ENCODE measurements at places on chromosomes 2 and 18.

DNA sequence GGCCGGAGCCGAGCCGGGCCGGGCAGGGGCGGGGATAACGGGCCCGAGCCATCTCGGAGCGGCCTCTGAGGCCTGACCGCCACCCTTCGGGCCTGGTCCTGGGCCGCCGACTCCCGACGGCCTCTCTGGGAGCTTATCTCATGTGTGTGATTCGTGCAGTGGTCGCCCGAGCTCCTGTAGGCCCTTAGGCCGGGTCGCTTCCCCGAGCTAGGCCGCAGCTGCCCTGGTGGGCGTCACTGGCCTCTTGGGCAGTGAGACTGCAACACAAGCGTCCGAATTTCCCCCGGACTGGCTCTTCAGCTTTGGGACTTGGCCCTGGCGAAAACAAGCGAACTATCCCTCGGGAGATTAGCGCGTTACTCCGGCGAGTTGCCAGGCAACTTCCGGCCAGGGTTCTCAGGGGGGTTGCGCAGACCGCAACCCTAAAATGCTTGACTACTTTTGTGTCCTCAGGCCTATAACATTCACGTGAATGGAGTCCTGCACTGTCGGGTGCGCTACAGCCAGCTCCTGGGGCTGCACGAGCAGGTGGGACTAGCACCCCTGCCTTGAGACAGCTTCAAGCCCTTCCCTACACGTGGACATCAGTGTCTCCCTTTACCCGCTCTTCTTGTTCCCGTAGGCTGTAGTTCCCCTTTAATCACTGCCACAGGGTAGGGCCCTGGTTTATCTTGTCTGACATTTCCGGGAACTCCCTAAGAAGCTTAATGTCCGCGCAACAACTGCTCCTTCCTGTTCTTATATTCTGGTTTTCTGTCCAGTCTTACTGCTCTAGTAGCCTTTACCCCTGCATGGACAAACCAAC is 602 bp downstream of the SNX17 start:
- DNase-seq, result no peak

DNA sequence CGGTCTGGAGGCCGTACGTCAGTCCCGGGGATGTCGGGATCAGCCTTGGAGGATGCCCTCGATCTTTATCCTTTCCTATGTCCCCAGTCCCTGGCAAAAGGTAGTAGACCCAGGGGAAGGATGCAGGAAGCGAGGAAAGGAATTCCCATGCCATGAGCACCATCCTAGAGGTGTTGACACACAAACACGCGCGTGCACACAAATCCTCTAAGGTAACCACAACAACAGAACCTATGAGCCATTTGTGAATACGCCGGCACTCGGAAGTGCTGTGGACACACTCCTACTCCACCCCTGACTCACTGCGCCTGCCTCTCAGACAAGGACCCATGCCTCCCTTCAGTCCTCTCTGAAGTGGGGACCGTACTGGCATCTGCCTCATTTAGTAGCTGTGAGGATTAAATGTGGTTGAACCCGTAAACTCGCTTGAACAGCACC is 11.3 kb upstream of the MLPH start:
- DNase-seq, result peak; percentile 22

- no peak for DNase-seq
Measured at GRCh38 chr2:142603759-142604158, 273.7 kb upstream of the KYNU start.

DNA sequence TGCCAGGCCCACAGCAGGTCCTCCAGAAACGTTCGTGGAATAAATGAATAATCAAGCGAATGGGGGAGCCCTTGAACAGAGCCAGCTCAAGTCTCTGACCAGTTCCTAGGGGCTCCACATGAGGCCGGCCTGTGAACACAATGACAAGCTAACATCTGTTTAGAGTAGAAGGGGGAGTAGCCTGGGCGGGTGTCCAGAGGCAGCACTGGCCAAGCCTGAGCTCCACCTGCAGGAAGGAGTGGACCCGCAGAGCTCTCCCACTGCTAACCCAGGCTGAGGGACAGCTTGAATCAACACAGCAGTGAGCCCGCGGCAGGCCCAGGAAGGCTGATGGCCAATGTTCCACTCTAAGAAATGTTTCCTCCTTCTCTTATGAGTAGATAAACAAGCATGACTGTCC is 234.8 kb upstream of the RAB6C start:
- DNase-seq, result no peak

DNA sequence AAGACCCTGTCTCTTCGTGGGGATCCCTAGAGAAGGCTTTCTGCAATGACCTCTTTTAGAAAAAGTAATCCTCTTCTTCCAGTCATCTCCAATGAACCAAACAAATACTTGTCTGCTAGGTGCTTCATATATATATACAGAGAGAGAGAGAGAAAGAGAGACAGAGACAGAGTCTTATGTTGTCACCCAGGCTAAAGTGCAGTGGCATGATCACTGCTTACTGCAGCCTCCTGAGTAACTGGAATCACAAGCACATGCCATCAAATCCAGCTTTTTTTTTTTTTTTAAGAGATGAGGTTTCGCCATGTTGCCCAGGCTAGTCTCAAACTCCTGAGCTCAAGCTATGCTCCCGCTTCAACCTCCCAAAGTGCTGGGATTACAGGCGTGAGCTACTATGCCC is 18.6 kb upstream of the PKDCC start:
- no peak for DNase-seq

GRCh38 chr2:26764906-26765305 is 822 bp downstream of the SLC35F6 start:
- no peak for DNase-seq

DNA sequence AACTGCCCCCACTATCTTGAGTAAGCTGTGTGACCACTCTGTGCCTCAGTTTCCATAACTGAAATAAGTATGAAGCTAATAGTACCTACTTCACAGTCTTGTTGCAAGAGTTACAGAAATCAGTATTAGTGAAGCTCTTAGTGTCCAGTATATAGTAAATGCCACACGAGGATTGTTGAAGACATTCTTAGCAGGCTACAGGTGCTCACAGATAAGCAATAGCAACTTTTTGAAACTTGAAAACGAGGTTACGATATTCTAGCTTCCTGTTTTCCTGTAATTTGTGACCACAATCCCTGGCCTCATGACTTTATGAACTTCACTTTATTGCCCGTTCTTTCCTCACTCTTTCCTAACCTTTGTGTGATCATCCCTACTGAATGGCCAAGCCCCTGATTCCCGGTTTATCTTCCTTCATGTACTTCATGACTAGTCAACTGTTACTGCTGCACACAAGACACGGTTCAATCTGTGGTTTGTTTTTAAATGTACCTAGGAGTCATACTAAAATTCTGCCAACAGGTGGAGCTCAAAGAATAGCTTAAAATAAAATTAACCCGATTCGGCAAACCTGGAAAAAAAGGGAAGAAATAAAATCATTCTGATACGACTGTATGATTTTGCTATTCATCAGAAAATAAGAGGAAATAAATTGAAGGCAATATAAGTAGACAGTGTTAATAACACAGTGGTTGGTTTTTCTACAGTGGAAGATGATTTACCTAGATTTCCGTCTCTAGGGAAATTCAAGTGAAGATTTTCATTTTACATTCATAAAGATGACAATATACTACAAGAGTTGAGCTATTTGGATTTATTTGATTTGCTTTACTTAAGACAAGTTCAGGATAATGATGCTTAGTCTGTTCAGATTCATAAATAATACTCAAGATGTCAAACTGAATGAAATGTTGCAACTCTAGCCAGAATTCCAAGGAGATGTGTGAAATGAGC is 38.1 kb upstream of the STAT1 start:
- DNase-seq, result no peak

GRCh38 chr2:24482251-24482971 is 8.6 kb upstream of the NCOA1 start:
- DNase-seq, result no peak

DNA sequence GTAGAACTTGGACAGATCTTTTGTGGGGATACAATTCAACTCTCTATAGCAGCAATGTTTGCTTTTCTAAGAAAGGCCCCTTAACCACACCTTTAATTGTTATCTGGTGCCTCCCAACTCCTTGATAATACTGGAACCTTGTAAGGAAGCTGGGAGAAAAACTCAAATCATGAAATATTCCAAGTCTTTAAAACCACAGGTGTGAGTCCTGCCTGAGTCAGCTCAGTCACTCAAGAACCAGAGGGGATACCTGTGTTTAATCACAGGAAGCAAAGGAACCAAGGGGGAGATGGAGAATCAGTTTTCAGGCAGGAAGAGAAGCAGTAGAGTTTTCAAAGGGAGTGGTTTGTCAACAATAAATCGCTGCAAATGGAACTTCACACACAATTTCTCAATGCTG is 159.9 kb downstream of the LAMA3 start:
- no peak for DNase-seq

GRCh38 chr2:69061525-69061924 is 48.5 kb downstream of the ANTXR1 start:
- DNase-seq, result no peak

DNA sequence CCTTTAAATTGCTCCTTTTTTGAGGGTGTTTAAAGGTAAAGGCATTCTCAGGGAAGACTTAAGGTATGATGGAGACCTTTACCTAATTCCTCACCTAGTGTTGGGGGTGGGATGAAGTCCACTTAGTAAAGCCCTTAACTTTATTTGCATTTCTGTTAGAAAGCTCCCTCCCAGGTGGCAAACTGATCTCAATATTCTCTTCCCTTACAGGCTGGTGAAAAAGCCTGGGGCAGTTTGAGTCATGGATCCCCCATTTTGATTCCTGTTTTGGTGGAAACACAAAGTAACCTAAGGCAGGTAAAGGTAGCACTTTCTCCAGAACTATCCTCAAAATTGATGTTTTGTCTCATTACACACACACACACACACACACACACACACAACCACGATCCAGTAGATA is 33.8 kb upstream of the HNRNPA3 start:
- DNase-seq, result no peak

GRCh38 chr2:15543541-15543940 is 17.6 kb downstream of the NBAS start:
- no peak for DNase-seq

- no peak for DNase-seq
Measured at GRCh38 chr2:95382192-95382591, 20.3 kb upstream of the FAHD2A start.

DNA sequence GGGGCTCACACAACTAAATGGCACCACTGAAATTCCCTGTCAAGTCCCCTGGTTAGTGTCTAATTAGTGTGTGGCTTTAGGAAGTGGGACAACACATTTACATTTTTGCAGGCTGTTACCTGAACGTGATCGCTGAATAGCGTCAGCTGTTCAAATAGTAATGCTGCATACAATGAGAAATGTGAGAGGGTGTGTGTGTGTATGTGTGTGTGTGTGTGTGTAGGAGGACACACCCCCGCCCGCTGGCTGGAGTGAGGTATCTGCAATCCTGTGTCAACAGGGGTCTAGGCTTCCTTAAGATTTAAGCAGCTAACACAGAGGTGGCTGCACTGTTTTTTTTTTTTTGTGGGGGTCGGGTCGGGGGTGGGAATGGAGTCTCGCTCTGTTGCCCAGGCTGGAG is 4.8 kb upstream of the LYPD6B start:
- no peak for DNase-seq

GRCh38 chr2:121336528-121337294 is 51.7 kb upstream of the TFCP2L1 start:
- DNase-seq, result no peak

DNA sequence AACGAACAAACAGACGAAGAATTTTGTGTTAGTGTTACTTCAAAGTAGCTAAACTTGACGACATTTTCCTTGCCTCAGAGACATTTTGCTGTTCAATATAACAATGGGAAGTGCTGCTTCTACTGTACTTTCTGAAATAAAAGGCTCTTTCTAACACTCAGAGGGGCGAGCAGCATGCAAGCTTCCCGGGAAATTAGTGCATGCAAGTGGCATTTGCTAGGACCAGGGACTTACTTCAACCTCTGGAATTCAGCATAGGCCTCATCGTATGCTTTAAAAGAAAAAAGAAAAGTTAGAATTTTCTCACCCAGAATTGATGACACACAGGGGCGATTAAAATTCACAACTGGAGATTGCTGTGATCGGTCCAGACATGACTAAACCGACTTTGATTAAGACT is 62.5 kb upstream of the LPIN2 start:
- no peak for DNase-seq

DNA sequence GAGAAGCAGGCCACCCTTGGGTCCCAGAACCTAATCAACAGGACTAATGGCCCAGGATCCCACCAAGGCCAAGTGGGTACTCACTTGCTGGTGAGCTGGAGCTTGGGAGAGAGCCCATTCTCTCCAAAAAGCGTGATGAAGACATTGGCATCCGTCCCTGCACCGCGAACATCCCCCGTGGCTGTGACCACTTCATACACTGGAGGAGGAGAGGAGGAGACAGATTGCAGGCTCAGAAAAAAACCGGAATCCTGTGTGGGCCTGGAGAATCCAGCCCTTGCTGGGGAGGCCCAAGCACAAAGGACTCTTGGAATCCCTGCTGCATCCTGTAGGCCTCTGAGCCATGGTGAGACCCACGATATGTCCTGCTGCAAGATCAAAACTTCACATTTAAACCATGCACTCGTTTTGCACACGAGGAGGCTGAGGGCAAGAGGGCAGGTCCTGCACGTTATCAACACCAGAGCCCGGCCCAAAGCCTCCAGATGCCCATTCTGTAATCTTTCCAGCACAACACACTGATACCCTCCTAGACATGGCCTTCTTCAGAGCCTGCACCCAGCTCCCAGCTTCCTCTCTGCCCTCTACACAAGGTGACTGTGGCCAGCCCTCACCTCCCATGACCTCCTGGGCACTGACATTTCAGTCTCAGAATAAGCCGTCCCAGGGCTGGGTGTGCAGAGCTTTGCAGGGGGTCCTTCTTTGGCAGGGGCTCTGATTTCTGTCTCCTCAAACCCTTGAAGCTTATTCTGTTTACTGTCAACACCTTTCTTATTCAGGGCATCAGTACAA is 7.8 kb downstream of the LOXHD1 start:
- DNase-seq, result no peak

DNA sequence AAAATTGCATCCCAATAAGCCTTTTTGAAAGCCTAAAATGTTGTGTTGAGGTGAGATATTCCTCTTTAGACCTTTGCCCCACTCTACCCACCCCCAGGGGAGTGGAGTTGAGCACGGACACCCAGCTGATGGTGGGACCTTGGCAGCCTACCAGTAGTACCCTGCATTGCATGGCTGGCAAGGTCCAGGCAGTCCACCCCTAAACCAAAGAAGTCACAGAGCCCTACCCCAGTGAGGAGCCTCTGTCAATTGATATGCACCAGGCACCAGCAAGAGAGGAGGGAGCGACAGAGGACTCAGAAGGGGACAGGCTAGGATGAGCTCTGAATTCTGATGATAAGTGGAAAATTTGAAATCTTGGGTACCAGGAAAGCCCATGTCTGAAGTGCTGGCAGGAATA is 38.6 kb downstream of the MARCO start:
- no peak for DNase-seq
